Heart left ventricle (tissue), 16 donors: ENCODE measurements at places on chromosomes 2 and 18. TPM values are rescaled to one million over a fixed set of nuclear protein-coding genes. Genes with fewer than 3 reads are reported as not detected.

CCDC141 gene
- total RNA-seq: 251 TPM

FEV gene
- not detected for total RNA-seq

ABCG5 gene
- not detected for total RNA-seq

DNA sequence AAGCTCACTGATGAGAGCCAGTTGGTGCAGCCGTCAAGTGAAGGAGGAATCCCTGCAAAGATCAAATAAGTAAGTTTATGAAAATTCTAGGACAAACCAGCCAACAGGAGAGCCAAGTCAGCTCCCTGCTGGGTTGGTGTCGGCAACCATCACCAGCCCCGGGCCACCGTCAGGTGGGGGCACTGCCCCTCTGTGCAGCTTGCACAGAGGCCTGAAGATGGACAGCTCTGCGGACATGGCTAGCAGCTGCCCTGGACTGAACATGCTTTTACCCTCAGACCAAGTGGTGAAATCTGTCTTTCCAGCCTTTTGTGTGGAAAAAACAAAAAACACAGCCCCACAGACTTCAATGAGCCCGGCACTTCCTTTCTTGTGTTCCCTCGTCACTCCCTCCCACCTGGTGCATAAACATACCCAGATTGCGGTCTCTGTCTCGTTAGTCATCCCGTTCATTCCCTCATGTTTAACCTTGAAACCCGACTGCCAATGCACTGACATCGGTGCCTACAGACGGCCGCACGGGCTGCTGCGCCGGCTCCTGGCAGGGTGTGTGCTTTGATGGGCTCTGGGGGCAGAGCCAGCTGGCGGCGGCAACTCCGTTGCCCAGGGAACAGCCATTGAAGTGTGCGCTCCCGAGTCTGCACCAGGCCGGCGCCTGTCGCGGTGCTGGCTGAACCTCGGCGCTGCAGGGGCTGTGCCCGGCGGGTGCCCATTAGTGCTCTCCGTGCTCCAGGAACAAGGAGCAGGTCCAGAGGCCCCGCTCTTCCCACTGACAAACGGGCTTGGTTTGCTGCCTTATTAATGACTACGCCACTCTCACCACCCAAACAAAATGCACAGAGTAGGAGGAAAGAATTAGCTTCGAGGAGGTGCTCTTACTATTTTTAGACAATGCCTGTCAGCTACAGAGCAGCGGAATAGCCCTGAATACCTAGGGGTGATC lies 95.3 kb downstream of the EIPR1 start:
- peaks cover 3% of the 10 kb centered on the region for H3K4me1 ChIP-seq
- no peaks in the 10 kb centered on the region for H3K36me3 ChIP-seq
- no peaks in the 10 kb centered on the region for H3K27me3 ChIP-seq
- peak; percentile 49 for DNase-seq
- no peak overlapping the region for H3K27ac ChIP-seq
